ENCODE measurements at places on chromosomes 6 and 20.

- DNase-seq, result no peak
These were observed 232.5 kb downstream of the PKHD1 start for GRCh38 chr6:51854876-51855275.

DNA sequence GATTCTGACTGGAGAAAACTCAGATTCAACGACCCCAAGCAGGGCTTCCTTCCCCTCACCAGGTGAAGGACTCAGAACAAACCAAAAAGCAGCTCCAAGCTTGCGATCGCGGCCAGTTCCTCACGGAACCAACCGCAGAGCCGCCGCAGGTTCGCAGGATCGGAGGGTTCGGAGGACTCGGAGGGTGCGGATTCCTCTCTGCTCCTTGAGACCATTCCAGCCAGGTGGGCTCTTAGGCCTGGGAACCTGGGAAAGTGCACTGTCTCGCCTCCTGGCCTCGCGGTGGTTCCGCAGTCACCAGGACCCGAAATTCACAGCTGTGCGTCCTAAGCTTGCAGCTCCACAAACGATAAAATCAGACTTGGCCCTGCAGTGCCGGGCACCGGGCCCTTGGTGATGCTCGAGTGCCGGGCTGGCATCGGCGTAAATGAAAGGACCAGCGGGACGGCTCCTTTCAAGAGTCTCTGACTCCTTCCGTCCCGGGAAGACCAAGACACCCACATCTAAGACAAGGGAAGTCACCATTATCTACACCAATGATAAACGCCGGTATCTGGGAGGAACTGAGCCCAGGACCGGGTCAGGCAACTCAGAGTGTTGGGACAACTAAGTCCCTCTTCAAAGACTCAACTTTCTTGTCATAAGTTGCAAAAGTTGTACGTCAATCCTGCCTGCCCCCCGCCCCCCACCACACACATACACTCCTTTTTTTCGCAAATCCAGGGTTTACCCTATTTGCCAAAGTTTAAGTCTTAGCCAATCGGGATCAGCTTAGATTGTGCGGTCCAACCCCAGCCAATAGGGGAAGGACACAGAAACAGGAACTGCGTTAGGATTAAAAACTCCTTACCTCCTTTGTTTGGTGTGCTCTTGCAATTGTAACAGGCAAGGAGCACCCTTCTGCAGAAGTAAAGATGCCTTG is 69.8 kb upstream of the PRSS16 start:
- DNase-seq, result peak; percentile 53

DNA sequence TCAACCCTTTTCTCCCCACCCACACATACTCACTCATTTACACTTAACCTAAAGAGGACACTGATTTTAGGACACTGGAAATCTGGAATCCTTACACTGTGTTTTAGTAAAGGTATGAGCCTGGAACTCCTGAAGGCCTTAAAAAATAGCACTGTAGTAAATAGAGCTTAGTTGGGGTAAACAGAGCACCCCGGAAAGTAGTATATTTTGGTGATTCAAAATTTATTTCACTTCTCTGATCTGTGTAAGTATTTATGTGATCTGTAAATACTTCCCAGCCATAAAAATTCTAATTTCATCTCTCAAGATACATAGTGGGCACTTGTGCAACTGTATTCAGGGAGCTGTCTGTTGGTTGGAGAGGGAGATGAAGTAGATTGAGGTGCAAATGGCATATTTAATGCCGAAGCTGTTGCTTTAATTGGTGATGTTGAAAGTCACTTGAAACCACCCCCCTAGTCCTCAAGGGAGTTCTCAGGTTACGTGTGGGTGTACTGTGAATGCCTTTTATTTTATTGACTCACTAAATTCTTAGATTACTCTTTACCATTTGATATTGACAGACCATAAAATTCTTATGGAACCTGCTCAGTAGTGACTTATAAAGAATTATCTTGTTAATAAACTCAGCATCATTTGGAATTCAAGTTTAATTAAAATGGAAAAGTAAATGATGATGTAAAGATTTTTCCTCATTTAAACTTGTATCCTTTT is 154.9 kb downstream of the SOX4 start:
- no peak for DNase-seq

- DNase-seq, result no peak
These were observed 19.8 kb downstream of the DACT2 start for GRCh38 chr6:168299541-168300511.

GRCh38 chr6:109229536-109229935 is 134.2 kb downstream of the CEP57L1 start:
- DNase-seq, result no peak

- DNase-seq, result no peak
These were observed 23.4 kb downstream of the SLC17A5 start for GRCh38 chr6:73630401-73630800.

- no peak for DNase-seq
These were observed 51.1 kb downstream of the RALGAPB start for GRCh38 chr20:38523697-38524096.

- no peak for DNase-seq
These were observed 281.2 kb upstream of the JARID2 start for GRCh38 chr6:14964556-14965270.

GRCh38 chr6:45272626-45273025 is 55.5 kb upstream of the RUNX2 start:
- DNase-seq, result no peak

- no peak for DNase-seq
These were observed 189.9 kb downstream of the EYA4 start for GRCh38 chr6:133431031-133431430.

- no peak for DNase-seq
These were observed 4.8 kb downstream of the NR2E1 start for GRCh38 chr6:108170332-108171290.

- no peak for DNase-seq
These were observed 72.0 kb upstream of the TBX18 start for GRCh38 chr6:84836366-84836765.

- DNase-seq, result no peak
These were observed 43.4 kb downstream of the LRFN2 start for GRCh38 chr6:40543776-40544175.

DNA sequence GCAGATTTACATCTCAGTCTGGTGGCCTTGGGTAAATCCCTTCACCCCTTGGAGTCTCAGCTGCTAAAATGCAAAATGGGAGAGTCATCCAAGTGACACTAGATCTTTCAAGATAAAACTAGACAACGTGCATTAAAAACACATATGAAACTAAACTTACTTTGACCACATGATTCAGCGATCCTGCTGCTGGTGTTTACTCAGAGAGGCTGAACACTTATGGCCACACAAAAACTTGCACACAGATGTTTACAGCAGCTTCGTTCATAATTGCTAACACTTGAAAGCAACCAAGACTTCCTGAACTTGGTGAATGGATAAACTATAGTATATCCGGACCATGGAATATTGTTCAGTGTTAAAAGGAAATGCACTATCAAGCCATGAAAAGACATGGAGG is 55.3 kb upstream of the GPR6 start:
- DNase-seq, result no peak

DNA sequence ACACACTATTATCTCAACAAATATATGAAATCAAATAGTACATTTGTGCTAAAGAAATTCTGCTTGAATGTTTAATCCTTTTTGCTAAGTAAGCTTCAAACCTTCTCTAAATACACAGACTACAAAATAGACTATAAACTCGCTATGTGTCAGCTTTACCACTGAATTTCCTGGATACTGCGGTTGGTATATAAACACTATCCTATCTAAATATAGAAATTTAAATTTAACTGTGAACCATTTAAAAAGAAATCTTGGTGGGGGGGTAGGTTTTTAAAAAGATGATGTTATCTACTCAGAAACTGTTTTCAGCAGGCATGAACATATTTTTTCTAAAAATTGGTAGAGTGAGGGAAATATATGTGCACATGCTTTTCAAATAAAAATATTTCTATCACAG is 306.5 kb upstream of the RUNX2 start:
- DNase-seq, result no peak

DNA sequence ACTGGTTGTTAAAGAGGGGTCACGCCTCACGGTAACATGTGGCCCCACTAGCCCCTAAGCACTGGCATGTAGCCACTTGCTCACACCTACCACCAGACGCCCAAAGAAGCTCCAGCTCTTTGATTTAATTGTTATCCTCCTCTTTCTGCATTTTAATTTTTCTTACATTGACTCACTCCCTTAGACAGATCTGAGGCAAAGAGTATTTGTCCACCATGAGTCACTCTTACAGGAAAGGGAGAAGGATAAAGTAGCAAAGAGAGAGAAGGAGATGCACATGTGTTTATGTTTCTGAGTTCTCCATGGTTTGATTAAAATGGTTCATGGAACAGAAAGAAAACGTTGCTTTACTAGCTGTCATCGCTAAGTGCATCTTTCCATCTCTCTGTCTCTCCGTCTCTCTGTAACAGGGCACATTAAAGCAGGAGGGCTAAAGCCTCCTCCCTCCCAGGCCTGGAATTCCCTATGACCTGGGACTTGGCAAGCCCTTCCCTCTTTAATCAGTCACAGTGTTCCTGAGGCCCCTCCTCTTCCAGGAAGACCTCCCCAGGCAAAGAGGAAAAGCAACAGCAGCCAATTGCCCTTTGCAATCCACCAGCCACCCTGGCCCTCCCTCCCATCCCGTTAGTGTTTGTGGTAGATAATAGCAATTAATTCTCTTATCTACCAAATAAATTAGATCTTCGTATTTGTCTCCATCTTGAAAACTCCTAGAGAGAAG is 112.8 kb upstream of the TSHZ2 start:
- no peak for DNase-seq

DNA sequence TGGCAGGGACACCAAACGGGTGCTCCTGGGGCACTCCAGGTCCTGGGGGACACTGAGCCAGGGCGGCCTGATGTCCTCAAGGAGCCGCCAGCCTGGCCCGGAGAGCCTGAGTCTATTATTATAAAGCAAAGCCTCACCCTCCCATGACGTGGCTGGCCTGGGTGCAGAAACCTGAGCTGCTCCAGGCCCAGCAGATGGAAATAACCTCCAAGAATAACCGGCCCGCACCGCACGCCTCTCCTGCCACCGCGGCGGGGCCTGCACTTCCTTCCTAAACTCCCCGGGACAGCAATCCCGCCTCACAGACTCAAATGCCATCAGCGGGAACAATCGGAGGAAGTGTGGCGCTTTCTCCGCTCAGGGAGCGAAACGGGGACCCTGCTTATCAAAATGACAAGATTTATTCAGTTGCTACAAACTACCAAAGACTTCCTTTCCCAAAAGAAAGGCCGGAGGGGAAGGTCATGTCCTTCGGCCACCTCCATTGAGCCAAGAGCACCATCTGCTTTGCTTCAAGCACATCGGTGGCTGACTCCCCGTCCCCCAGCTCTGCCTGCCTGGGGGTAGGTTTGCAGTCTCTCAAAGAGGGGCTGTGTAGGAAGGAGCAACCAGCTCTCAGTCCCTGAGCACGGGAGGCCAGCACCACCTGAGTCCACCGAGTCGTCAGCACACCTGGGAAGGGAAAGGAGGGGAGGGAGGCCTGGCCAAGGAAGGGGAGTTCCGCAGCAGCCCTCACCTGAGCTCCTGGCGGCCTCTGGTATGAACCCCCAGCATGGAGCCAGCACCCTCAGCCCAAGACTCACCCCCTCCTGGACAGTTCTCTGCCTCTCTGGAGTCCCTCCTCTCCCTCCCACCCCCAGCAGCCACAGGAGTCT is 78.6 kb upstream of the QKI start:
- no peak for DNase-seq

- no peak for DNase-seq
These were observed 353.3 kb upstream of the ARID1B start for GRCh38 chr6:156423829-156424228.

GRCh38 chr6:164294047-164294784 is 879.7 kb downstream of the QKI start:
- no peak for DNase-seq

GRCh38 chr6:106973018-106973835 is 1.3 kb downstream of the CD24 start:
- DNase-seq, result no peak

DNA sequence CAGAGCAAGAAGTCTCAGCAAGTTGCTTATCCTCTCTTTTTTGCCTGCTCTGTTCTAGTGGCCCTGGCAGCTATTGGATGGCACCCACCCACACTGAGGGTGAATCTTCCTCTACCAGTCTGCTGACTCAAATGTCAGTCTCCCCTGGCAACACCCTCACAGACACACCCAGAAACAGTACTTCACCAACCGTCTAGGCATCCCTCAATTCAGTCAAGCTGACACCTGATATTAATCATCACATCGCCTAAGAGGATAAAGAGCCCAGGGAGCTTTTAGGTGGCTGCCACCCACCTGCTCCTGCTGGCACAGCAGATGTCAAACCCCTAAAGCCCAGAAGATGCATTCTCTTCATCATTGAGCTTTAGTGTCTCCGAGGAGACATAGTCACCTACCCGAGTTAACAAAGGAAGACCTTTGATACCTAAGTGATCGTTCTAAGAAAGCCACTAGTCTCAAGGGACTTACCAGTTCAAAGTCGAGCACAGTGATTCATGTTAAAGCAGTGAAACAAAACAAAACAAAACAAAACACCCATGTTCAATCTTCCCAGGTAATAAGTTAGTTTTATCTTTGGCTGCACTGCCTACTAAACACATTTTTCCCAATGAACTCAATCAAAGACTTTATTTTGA is 97.7 kb upstream of the KCNQ5 start:
- no peak for DNase-seq

- DNase-seq, result no peak
These were observed 12.3 kb upstream of the MTG2 start for GRCh38 chr20:62170536-62170935.

DNA sequence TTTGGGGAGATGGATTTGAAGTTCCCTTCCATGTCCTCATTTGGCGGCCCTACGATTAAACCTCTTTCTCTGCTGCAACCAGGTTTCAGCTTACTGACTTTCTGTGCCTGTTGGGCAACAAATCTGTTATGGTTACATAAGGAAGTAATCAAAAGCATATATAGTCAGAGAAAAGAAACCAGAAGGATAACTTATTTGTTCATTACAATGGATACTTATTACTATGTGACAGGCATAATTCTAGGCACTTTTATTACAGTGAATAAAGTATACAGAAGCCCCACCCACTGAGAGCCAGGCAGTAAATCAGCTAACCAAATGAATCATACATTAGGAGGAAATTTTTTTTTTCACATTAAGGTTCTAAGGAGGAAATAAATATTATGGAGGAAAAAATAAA is 9.6 kb upstream of the TRIM31 start:
- DNase-seq, result no peak

Measured in stimulated activated CD4-positive, alpha-beta T cell treated with anti-CD3 and anti-CD28 coated beads, TNF-alpha, amount 100 ng/mL, for 1 hour (primary cell).